ENCODE measurements at places on chromosomes 3 and 15.

DNA sequence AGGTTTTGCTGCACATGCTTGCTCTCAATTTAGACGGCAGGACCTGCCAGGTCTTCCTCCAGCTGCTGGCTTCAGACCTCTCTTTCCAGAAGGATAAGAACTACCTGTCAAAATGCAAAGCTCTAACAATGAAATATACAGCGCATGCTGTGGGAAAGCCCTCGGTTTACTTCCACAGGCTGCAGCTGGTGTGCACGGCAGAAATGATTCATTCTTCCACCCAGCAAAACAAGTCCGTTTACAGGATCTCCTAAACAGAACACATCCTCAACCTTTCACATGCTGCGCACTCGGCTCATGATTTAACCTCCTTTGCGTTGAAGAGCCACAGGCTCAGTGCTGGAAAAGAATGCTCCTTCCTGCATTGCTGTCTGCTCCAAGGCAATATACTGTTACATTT lies 92.4 kb upstream of the WNT5A start:
- DNase-seq = no peak

DNA sequence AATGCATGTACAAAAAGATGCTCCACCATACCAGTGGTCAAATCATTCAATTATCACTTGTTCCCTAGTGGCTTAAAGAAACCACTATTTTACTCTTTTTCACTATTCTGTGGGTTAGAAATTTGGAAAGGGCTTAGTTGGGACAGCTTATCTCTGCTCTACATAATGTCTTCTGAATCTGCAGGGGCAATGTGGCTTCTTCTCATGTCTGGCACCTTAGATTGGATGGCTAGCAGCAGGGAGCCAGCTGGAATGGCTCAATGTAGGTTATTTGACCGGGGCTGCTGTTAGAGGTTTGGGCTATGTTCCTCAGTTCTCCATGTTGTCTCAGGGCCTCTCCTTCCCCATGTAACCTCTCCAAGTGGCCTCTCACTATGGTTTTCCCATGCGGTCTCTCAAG lies 57.5 kb upstream of the EPHB1 start:
- no peak for DNase-seq

DNA sequence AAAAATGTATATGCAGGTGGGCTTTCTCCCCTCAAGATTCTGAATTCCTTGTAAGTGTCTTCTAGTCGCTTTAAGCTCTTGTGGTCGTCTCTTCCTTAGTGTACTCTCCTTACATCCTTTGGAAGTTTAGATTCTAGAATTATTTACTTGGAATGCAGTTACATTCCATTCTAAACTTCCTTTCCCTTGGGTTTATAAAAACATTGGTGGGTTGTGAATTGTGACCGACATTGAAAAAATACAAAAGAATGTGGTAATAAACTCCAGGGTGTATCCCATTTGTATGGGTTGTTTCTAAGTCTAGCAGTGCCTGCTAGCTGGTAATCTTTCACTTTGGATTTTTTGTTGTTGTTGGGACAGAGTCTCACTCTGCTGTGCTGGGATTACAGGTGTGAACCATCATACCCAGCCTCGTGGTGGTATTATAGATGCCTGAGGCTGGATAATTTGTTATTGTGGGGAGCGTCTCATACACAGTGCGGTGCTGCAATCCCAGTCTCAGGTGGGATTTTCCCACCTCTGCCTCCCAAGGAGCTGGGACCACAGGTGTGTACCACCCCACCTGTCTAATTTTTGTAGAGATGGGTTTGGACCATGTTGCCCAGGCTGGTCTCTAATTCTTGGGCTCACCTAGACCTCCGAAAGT lies 9.1 kb downstream of the CHD2 start:
- no peak for DNase-seq

GRCh38 chr3:12986521-12986920 lies 86.7 kb downstream of the IQSEC1 start:
- no peak for DNase-seq

GRCh38 chr3:2783261-2783660 lies 326.9 kb downstream of the IL5RA start:
- DNase-seq = no peak
